Activated CD4-positive, alpha-beta memory T cell treated with anti-CD3 and anti-CD28 coated beads, Interleukin-2, amount 10 ng/mL, durations not matched to agents 7 days and 5 days (primary cell): ENCODE measurements at places on chromosomes 13 and 19. TPM values are rescaled to one million over a fixed set of nuclear protein-coding genes. Genes with fewer than 3 reads are reported as not detected.

SELENOV gene
- total RNA-seq, result not detected

NLRP4 gene
- not detected for total RNA-seq

DNA sequence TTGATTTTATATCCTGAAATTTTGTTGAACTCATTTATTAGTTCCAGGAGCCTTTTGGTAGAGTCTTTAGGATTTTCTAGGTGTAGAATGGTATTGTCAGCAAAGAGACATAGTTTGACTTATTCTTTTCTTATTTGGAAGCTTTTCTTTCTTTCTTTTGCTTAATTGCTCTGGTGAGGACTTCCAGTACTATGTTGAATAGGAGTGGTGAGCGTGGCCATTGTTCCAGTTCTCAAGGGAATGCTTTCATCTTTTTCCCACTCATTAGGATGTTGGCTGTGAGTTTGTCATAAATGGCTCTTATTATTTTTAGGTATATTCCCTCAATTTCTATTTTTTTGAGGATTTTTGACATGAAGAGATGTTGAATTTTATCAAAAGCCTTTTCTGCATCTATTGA lies 182.2 kb upstream of the SPRY2 start:
- no peak overlapping the region for H3K4me3 ChIP-seq
- H3K36me3 ChIP-seq, result no peaks in the 10 kb centered on the region
- DNase-seq, result no peak

GRCh38 chr19:47790398-47790814 lies 11.9 kb downstream of the SELENOW start:
- H3K4me1 ChIP-seq, result peaks cover 3% of the 10 kb centered on the region
- H3K27me3 ChIP-seq, result no peaks in the 10 kb centered on the region
- DNase-seq, result peak; percentile 81
- peaks cover 4% of the 10 kb centered on the region for H3K36me3 ChIP-seq
- no peak overlapping the region for H3K4me3 ChIP-seq

GRCh38 chr19:18608805-18609716 lies 2.5 kb upstream of the CRLF1 start:
- peaks cover 15% of the 10 kb centered on the region for H3K4me1 ChIP-seq
- no peak overlapping the region for H3K4me3 ChIP-seq
- H3K27ac ChIP-seq, result no peak overlapping the region
- no peaks in the 10 kb centered on the region for H3K36me3 ChIP-seq
- peaks cover 74% of the 10 kb centered on the region for H3K27me3 ChIP-seq
- no peak for DNase-seq

DNA sequence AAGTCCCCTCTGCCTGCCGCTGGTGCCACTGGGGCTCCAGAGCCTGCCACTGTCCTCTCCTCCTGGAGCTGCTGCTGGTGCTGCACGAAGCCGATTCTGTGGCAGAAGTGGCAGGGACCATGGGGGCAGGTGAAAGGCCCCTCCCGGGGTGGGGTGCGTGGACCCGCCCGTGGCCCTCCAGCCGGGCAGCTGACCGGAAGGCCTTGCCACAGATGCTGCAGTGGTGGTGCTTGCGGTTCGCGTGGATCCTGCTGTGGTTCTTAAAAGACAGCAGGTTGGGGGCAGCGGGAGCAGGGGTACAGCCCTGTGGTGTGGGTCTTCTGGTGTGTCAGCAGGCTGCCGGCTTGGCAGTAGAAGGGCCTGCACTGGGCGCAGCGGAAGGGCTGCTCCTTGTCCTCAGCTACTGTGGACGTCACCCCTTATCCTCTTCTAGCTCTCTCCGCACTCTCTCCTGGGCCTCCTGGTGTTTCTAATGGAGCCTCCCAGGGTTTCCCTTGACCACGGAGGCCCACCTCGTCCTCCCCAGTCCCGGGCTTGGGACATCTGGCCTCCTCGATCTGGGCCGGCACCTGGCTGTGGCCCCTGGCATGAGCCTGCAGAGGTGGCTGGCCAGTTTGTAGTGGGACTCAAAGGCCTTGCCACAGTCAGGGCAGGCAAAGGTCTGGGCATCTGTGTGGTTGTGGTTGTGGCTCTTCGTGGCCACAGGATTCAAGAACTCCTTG lies 380.4 kb downstream of the OLFM4 start:
- H3K27ac ChIP-seq, result no peak overlapping the region
- no peaks in the 10 kb centered on the region for H3K36me3 ChIP-seq
- H3K4me1 ChIP-seq, result no peaks in the 10 kb centered on the region
- no peak for DNase-seq
- no peak overlapping the region for H3K4me3 ChIP-seq
- H3K27me3 ChIP-seq, result no peaks in the 10 kb centered on the region

DNA sequence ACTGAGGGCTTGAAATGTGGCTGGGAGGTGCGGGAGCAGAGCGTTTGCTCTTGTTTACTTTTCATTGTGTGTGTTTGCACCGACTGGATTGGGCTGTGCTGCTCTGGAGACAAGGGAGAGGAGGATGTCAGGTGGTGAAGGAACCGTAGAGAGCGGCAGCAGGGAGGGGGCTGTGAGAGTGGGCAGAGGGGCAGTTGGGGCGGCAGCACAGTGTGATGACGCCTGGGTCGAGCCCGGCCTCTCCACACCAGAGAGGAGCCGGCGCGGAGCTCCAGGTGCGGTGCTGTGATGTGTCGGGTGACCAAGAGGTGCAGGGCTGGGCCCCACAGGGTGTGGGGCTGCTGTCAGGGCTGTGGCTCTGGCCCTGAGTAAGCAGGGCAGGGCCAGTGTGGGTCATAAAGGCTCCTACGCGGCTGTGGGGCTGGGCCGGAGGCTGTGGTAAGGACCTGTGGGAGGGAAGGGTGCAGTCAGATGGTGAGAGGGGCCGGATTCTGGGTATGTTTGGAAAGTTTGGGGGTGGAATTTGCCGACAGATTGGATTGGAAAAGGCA lies 10.5 kb downstream of the NAXD start:
- H3K36me3 ChIP-seq, result peaks cover 34% of the 10 kb centered on the region
- H3K27me3 ChIP-seq, result no peaks in the 10 kb centered on the region
- no peak for DNase-seq
- H3K4me1 ChIP-seq, result peaks cover 29% of the 10 kb centered on the region
- H3K4me3 ChIP-seq, result no peak overlapping the region
- H3K27ac ChIP-seq, result peak overlapping the region; percentile 11

DNA sequence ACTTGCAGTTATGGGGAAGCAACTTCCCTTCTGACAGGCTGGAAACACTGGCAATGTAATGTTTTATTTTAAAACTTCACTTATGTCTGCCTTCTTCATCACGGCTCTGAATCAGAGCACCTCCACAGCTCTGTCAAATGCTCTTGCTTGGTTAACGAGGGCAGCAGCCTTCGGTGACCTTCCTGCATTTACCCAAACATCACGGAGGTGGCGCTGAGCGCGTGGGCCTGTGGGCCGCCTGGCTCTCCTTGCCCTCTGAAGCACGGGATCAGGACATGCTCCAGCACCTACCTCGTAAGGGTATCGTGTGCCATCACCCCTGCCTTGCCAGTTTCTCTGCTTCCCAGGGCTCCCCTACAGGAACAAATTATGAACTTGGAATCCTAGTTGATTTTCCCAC lies 310.0 kb downstream of the TEX29 start:
- H3K27ac ChIP-seq, result no peak overlapping the region
- H3K4me3 ChIP-seq, result no peak overlapping the region
- no peaks in the 10 kb centered on the region for H3K36me3 ChIP-seq
- H3K4me1 ChIP-seq, result no peaks in the 10 kb centered on the region
- no peaks in the 10 kb centered on the region for H3K27me3 ChIP-seq

- H3K27me3 ChIP-seq, result no peaks in the 10 kb centered on the region
Measured at GRCh38 chr13:81609335-81609734, 1268.4 kb upstream of the SPRY2 start.

GRCh38 chr13:103194871-103195270 lies 128.7 kb upstream of the SLC10A2 start:
- no peak overlapping the region for H3K27ac ChIP-seq
- no peak for DNase-seq
- H3K4me3 ChIP-seq, result no peak overlapping the region
- no peaks in the 10 kb centered on the region for H3K36me3 ChIP-seq
- H3K4me1 ChIP-seq, result no peaks in the 10 kb centered on the region
- H3K27me3 ChIP-seq, result no peaks in the 10 kb centered on the region

IFNL1 gene
- total RNA-seq, result 0.43 TPM

GRCh38 chr19:10921199-10921909 lies 7.1 kb downstream of the YIPF2 start:
- no peaks in the 10 kb centered on the region for H3K4me1 ChIP-seq
- H3K27ac ChIP-seq, result no peak overlapping the region
- DNase-seq, result no peak
- peaks cover 7% of the 10 kb centered on the region for H3K36me3 ChIP-seq
- no peaks in the 10 kb centered on the region for H3K27me3 ChIP-seq
- H3K4me3 ChIP-seq, result no peak overlapping the region

DNA sequence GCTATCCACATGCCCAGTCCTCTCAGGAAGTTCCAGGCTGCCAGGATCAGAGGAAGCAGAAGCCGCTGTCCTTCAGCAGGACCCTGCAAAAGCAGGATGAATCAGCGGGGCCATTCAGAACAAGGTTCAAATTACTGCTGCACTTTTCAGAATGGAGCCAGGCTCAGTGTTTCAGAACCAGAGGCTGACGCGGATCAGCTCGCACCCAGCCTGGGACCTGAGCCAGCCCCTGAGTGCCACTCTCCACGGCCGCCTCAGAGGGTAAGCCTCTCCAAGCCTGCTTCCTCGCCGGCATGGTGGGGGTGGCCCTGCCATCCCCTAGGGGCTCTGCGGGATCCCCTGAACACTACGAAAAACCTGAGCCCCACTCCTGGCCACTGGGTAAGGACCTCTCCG lies 24.7 kb downstream of the RASA3 start:
- H3K4me1 ChIP-seq, result peaks cover 53% of the 10 kb centered on the region
- peaks cover 45% of the 10 kb centered on the region for H3K36me3 ChIP-seq
- no peaks in the 10 kb centered on the region for H3K27me3 ChIP-seq
- H3K27ac ChIP-seq, result no peak overlapping the region
- no peak for DNase-seq

- no peak for DNase-seq
- no peaks in the 10 kb centered on the region for H3K27me3 ChIP-seq
- no peak overlapping the region for H3K27ac ChIP-seq
Measured at GRCh38 chr13:48890391-48890790, 85.3 kb upstream of the FNDC3A start.

C1QTNF9 gene
- total RNA-seq, result not detected
